ENCODE measurements at places on chromosomes 11 and 22.

GRCh38 chr11:128527046-128527445 lies 60.3 kb downstream of the ETS1 start:
- no peak for DNase-seq
- H3K27me3 ChIP-seq: no peaks in the 10 kb centered on the region
- no peaks in the 10 kb centered on the region for H3K36me3 ChIP-seq
- no peak overlapping the region for H3K4me3 ChIP-seq

GRCh38 chr22:20088263-20088648 lies 8.2 kb downstream of the DGCR8 start:
- H3K4me1 ChIP-seq: no peaks in the 10 kb centered on the region
- H3K36me3 ChIP-seq: peaks cover 77% of the 10 kb centered on the region
- no peaks in the 10 kb centered on the region for H3K27me3 ChIP-seq
- H3K27ac ChIP-seq: no peak overlapping the region
- DNase-seq: no peak
- no peak overlapping the region for H3K4me3 ChIP-seq

GRCh38 chr11:19275496-19275895 lies 34.8 kb upstream of the E2F8 start:
- no peaks in the 10 kb centered on the region for H3K4me1 ChIP-seq
- H3K27me3 ChIP-seq: no peaks in the 10 kb centered on the region
- no peak overlapping the region for H3K27ac ChIP-seq
- no peak overlapping the region for H3K4me3 ChIP-seq
- no peak for DNase-seq

GRCh38 chr22:32542677-32543357 lies 68.2 kb downstream of the FBXO7 start:
- peak; percentile 91 for DNase-seq
- H3K27me3 ChIP-seq: no peaks in the 10 kb centered on the region
- no peaks in the 10 kb centered on the region for H3K36me3 ChIP-seq
- H3K4me1 ChIP-seq: peaks cover 7% of the 10 kb centered on the region

- peaks cover 30% of the 10 kb centered on the region for H3K4me1 ChIP-seq
- no peak for DNase-seq
- H3K27ac ChIP-seq: no peak overlapping the region
- H3K36me3 ChIP-seq: no peaks in the 10 kb centered on the region
- H3K27me3 ChIP-seq: no peaks in the 10 kb centered on the region
These were observed 96.0 kb downstream of the ABTB2 start for GRCh38 chr11:34261820-34262219.

DNA sequence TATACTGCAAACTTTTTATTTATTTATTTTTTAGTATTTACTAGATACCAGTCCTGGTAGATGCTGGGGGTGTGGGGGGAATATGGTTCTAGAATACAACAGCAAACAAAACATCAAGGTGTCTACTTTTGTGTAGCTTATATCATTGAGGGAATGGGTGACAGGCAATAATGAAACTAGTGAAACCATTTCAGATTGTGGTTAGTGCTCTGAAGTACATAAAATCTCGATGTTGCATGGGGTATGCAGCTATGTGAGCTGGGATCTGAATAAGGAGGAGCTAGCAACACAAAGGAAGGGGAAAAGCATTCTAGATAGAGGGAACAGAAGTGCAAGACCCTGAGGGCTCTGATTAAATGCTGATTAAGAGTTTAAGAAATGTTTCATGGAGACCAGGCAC lies 103.5 kb downstream of the WT1 start:
- H3K4me1 ChIP-seq: no peaks in the 10 kb centered on the region
- H3K36me3 ChIP-seq: no peaks in the 10 kb centered on the region
- no peak for DNase-seq
- H3K4me3 ChIP-seq: no peak overlapping the region
- no peak overlapping the region for H3K27ac ChIP-seq
- no peaks in the 10 kb centered on the region for H3K27me3 ChIP-seq

DNA sequence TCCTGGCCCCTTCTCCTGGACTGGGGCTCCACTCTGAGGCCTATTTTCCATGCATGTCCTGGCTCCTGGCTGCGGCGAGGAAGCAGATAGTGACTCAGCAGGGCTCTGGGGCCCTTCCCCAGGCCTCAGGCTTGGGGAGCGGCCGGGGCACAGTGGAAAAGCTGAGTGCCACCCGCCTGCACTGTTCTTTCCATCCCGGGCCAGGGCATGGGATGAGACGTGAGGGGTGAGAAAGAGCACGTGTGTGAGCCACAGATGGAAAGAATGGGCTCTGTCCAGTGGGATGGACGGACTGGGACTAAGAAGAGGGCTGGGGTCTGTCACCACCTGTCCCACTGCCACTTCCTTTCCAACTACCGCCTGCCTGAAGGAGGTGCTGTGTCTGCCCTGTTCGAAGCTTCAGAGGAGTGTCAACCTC lies 12.8 kb downstream of the SLC37A2 start:
- H3K4me1 ChIP-seq: no peaks in the 10 kb centered on the region
- DNase-seq: peak; percentile 61
- no peaks in the 10 kb centered on the region for H3K27me3 ChIP-seq
- H3K36me3 ChIP-seq: no peaks in the 10 kb centered on the region
- no peak overlapping the region for H3K4me3 ChIP-seq
- no peak overlapping the region for H3K27ac ChIP-seq
